ENCODE measurements at places on chromosomes 1 and 21.

GRCh38 chr1:153985341-153985912, 712 bp downstream of the RAB13 start:
- no peak for DNase-seq

DNA sequence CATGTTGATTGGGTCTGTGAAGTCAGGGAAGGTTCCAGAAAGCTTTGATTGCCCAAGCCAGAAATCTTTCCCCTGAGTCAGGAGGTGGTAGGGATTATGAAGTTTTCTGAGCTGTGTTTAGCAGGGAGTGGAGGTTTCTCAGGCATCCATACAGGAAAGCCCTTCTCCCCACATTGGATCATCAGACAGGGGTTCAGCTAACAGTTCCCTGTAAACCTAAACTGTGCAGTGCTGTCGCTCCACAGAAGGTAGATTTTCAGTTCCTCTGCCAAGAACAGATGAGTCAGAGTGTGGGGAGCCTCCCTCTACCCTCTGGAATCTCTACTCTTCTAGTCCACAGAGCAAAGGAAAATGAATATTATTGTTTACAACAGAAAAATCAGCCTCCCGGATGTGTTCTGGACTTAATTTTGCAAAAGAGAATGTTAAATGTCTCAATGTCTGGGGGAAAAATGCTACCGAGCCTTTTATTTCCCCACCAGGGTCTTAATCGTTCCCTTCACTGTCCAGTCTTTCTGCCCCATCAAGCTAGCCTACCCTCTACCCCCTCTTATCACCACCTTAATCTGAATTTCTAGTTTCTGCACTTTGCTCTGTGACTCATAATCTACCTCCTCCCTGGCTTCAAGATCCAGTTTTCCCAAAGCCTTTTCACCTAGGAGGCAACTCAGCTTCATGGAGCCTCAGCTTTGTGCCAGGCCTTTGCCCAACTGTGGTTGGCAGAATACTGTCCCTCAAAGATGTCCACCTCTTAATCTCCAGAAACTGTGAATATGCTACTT, 355.6 kb downstream of the PRDM2 start:
- DNase-seq: no peak

GRCh38 chr1:193487722-193488121, 301.3 kb upstream of the B3GALT2 start:
- no peak for DNase-seq

DNA sequence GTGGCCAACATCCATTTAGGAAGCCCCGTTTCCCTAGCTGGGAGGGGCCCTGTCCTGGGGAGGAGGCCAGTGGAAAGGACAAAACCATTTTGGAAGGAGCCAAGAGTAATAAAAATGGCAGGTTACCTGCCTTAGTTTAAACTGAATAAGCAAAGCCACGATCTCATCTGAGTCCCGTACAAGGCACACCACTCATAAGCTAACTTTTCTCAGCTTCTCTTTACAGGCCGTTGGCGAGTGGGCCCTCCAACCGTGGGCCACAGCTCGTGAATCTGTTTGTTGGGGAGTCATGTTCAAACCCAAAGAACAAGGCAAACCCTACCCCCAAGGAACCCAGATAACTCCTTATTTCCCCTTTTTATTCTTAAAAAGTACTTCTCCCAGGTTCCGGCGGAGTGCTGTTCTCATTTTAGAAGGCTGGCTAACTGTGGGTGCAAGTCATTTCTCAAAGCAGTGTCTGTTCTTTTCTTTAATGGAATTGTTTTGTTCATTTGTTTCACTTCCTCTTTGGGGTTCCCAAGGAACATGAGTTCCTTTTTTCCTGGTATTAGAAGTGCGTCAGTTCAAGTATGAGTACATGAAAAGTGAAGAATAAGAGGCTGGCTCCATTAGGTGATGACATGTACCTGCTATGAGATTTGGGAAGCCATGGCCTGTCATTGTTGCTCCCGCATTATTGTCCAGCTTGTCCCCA, 89.0 kb downstream of the PSMG1 start:
- no peak for DNase-seq
